ENCODE measurements at places on chromosomes 3 and 15. TPM values are rescaled to one million over a fixed set of nuclear protein-coding genes. Genes with fewer than 3 reads are reported as not detected.

DNA sequence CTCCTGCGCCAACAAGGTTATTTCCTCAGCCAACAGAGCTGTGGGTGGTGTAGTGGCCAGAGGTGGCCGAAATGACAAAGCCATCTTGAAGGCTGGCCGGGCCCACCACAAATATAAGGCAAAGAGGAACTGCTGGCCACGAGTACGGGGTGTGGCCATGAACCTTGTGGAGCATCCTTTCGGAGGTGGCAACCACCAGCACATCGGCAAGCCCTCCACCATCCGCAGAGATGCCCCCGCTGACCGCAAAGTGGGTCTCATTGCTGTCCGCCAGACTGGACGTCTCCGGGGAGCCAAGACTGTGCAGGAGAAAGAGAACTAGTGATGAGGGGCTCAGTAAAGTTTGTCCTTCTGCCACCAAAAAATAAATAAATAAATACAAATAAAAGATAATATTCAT, 481.4 kb upstream of the NAALADL2 start:
- H3K36me3 ChIP-seq = no peaks in the 10 kb centered on the region
- H3K27me3 ChIP-seq = no peaks in the 10 kb centered on the region
- no peak for DNase-seq
- H3K4me3 ChIP-seq = no peak overlapping the region
- H3K4me1 ChIP-seq = no peaks in the 10 kb centered on the region

DNA sequence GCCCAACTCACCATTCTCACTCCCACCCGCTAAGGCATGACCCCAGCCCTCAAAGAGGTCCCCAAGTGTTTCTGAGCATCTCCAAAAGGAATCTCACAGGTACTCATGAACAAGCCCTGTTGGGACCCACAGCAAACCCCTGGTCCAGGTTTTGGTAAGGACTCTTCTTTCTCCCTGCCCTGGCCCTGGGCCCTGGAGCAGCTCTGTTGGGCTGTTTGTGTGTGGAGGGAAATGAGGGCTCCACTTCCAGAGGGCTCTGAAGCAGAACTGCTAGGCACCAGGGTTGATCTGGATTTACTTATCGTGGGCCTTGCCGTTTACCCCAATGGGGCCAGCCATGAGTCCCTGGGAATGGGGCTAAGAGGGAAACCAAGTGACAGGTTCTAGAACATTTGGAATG, 92.9 kb downstream of the TLE3 start:
- no peak overlapping the region for H3K4me3 ChIP-seq
- H3K36me3 ChIP-seq = no peaks in the 10 kb centered on the region
- H3K4me1 ChIP-seq = no peaks in the 10 kb centered on the region
- DNase-seq = no peak

DNA sequence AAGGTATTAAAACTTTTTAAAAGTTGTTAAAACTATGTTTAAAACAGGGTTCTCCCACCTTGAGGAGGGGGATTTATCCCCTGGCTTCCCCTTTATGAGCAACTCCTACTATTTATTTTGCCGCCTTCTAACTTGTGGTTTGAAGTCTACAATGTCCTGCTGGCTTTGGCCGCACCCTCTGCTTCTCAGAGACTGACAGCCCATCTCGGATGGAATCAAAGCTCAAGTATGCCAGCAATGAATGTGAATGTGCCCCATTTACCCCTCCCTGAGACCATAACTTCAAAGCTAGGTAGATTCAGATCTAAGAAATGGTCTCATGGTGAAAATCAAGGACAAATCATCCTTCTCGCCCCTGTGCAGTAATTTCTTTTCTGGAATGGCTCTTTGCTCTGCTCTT, 10.3 kb downstream of the ZBTB38 start:
- peaks cover 29% of the 10 kb centered on the region for H3K4me1 ChIP-seq
- no peaks in the 10 kb centered on the region for H3K27me3 ChIP-seq
- H3K27ac ChIP-seq = no peak overlapping the region
- no peaks in the 10 kb centered on the region for H3K36me3 ChIP-seq
- no peak for DNase-seq

DNA sequence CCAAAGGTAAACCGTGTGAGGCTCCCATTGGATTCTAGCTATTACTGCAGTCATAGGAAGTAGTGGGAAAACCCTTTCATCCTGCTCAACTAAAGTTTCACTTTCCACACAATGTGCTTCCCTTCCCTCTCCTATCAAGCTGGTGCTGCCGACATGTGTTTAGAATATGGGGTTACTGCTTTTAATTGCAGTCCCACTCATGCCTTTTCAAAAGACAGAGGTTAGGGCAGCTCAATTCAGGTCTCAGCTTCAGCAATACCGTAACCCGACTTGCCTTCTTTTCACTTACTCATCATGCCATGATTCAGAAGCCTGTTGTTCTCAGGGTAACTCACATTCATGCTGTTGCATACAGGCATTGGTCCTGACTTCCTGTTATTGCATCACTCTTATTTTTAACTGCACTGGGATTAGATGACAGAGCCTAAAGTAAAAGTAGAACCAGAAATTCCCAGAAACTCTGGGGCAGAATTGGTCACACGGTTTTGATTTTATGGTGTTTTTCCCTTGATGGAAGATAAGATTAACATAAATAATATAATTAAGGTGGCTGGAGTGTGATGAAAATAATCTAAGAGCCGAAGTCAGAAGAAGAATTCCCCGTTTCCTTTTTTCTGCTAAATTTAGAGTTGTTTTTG, 45.7 kb downstream of the C2CD4B start:
- H3K4me3 ChIP-seq = no peak overlapping the region
- no peaks in the 10 kb centered on the region for H3K36me3 ChIP-seq
- H3K27ac ChIP-seq = no peak overlapping the region
- no peaks in the 10 kb centered on the region for H3K27me3 ChIP-seq

SLC51A gene
- total RNA-seq = not detected

- H3K27me3 ChIP-seq = peaks cover 21% of the 10 kb centered on the region
- H3K36me3 ChIP-seq = peaks cover 4% of the 10 kb centered on the region
- peaks cover 27% of the 10 kb centered on the region for H3K4me1 ChIP-seq
- DNase-seq = no peak
- H3K27ac ChIP-seq = no peak overlapping the region
- no peak overlapping the region for H3K4me3 ChIP-seq
Observed at GRCh38 chr3:36875397-36875796, 69.5 kb downstream of the TRANK1 start.

DNA sequence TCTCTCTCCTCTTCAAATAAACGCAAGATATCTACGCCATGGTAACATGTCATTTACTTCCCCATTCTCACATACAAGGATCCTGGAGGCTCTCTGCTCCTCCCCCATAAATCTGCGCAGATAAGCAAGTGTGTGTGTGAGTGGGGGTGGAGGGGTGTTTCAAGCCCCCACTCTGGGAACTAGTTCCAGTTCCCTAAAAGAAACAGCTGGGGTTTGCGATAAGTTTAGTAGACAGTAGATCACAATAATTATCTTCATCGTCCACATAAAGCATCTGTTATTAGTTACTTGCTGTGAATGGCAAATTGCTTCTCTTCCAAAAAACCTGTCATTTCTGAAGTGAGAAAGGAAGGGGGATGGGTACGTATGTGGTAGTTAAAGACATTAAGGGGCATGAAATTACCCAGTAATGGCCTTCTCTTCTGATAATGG, 79.8 kb downstream of the RBPMS2 start:
- peaks cover 43% of the 10 kb centered on the region for H3K36me3 ChIP-seq
- H3K27ac ChIP-seq = no peak overlapping the region
- DNase-seq = no peak
- H3K4me1 ChIP-seq = peaks cover 35% of the 10 kb centered on the region
- no peaks in the 10 kb centered on the region for H3K27me3 ChIP-seq

DNA sequence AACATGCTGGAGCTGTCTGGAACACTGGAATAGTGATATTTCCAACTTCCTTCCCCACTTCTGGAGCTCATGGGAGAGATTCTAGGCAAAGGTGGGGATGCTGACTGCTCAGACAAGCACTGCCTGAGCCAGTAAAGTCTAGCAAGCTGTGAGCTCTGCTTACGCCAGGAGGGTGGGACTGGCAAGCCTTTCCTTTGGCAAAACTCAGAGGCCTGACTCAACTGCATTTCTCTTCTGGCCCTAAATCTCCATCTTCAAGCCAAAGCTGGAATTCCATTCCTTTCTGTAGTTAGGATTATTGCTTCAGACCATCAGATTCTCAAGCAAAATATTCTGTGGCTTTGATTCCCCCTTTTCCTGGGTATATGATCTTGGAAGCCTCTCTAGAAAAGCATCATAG, 20.3 kb upstream of the EPB42 start:
- DNase-seq = no peak

ARHGEF3 gene
- total RNA-seq = 38.6 TPM

GRCh38 chr3:168431491-168431890, 335.8 kb upstream of the GOLIM4 start:
- H3K36me3 ChIP-seq = no peaks in the 10 kb centered on the region
- DNase-seq = no peak
- no peak overlapping the region for H3K27ac ChIP-seq
- no peaks in the 10 kb centered on the region for H3K4me1 ChIP-seq

SLC12A8 gene
- 1.4 TPM for total RNA-seq

GRCh38 chr3:55172913-55173312, 245.1 kb upstream of the LRTM1 start:
- no peaks in the 10 kb centered on the region for H3K36me3 ChIP-seq
- H3K27ac ChIP-seq = no peak overlapping the region
- no peak for DNase-seq
- H3K27me3 ChIP-seq = no peaks in the 10 kb centered on the region

DNA sequence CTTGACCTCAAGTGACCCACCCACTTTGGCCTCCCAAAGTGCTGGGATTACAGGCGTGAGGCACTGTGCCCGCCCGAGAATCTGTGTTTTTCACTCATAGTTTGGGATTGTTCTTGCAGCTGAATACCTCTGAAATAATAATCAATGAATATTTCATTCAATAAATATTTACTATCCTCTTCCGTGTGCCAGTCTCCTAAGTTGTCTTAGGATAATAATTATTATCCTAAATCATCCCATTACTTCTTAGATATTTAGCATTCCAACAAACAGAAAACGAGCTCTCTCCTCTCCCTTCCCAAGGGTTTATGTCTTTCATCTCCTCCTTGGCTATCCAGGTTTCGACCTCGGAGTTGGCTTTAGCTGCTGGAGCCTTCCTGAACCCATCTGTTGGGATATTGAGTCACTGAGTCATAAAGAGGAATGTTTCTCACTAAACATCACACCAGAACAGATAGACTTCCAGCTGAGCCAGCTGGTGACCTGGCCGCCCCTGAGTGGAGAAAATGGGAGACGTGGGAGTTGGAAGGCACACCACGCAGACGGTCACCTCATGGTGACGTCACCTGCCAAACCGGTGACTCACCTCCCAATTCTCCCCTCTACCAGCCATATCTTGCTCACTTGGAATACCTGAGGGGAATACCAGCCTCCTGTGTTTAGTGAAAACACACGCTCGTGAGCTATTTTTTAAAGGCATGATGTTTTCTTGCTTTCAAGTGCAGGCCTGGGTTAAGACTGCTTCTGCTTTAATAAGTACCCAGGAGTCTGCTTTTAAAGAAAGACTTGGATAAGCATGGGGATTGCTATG, 43.9 kb downstream of the BHLHE40 start:
- H3K27me3 ChIP-seq = no peaks in the 10 kb centered on the region
- DNase-seq = no peak
- H3K27ac ChIP-seq = peak overlapping the region; percentile 95
- peaks cover 81% of the 10 kb centered on the region for H3K4me1 ChIP-seq

MFAP1 gene
- 44.3 TPM for total RNA-seq

DNA sequence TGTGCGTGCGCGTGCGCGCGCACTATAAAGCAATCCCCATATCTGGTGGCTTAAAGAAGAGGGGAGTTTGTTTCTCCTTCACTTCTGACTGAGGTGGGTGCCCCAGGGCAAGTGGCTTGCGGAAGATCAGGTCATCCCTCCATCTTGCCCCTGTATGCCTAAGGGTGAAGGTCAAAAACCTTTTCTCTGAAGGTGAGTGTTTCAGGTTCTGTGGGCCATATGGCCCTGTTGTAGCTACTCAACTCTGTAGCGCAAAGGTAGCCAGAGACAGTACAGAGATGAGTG, 5.5 kb downstream of the ABTB1 start:
- peaks cover 9% of the 10 kb centered on the region for H3K4me1 ChIP-seq
- H3K36me3 ChIP-seq = no peaks in the 10 kb centered on the region
- no peak overlapping the region for H3K27ac ChIP-seq
- H3K27me3 ChIP-seq = no peaks in the 10 kb centered on the region
- H3K4me3 ChIP-seq = no peak overlapping the region

- no peaks in the 10 kb centered on the region for H3K4me1 ChIP-seq
- DNase-seq = no peak
- no peak overlapping the region for H3K27ac ChIP-seq
- no peak overlapping the region for H3K4me3 ChIP-seq
- H3K27me3 ChIP-seq = no peaks in the 10 kb centered on the region
- H3K36me3 ChIP-seq = no peaks in the 10 kb centered on the region
Observed at GRCh38 chr3:54891540-54891897, 36.3 kb downstream of the LRTM1 start.

FBN1 gene
- 1.2 TPM for total RNA-seq

DNA sequence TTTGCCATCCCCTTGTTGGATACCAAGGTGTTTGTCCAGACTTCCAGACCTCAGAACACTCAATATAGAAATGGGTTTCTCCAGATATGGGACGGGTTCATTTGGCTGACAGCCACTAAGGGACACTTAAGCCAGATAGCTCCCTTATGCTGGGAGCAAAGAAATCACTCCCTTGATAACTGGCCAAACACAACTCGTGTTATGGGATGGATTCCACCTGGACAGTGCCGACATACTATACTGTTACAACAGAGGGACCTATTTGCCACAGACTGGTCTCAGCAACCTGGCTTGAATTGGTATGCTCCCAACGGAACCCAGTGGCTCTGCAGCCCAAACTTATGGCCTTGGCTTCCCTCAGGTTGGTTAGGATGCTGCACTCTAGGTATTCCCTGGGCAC, 114.0 kb upstream of the PLCL2 start:
- no peak for DNase-seq
- no peak overlapping the region for H3K4me3 ChIP-seq
- no peak overlapping the region for H3K27ac ChIP-seq
- peaks cover 7% of the 10 kb centered on the region for H3K27me3 ChIP-seq

- no peaks in the 10 kb centered on the region for H3K27me3 ChIP-seq
- DNase-seq = no peak
- no peak overlapping the region for H3K4me3 ChIP-seq
- H3K4me1 ChIP-seq = peaks cover 14% of the 10 kb centered on the region
- no peak overlapping the region for H3K27ac ChIP-seq
Observed at GRCh38 chr3:10137178-10137577, 4.4 kb upstream of the VHL start.

DNA sequence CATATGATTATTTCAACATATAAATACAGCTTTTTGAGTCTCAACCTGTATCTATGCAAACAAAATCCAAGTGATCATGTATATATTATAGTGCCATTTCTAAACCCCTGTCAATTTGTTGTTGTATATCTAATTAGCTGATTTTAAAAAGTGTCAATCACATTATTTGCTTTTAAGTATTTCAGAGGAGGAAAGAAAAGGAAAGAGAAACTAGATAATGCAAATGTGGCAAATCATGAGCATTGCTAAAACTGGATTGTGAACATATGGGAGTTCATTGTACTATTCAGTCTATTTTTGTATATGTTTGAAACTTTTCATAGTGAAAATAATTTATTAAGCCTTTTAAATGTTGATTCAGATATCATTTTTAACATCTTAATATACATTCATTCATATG, 190.7 kb downstream of the ZIC4 start:
- H3K27ac ChIP-seq = no peak overlapping the region
- H3K36me3 ChIP-seq = no peaks in the 10 kb centered on the region
- no peaks in the 10 kb centered on the region for H3K4me1 ChIP-seq
- no peaks in the 10 kb centered on the region for H3K27me3 ChIP-seq
- no peak for DNase-seq

KBTBD8 gene
- 10.4 TPM for total RNA-seq

TTBK2 gene
- total RNA-seq = 13.0 TPM

GRCh38 chr15:31964586-31965307, 65.6 kb upstream of the CHRNA7 start:
- no peaks in the 10 kb centered on the region for H3K4me1 ChIP-seq
- no peaks in the 10 kb centered on the region for H3K36me3 ChIP-seq
- H3K27me3 ChIP-seq = no peaks in the 10 kb centered on the region
- no peak overlapping the region for H3K4me3 ChIP-seq
- DNase-seq = no peak
